ENCODE measurements at places on chromosomes 5 and 9.
A peak's percentile ranks its signal among the peaks of the same experiment; 100 is the strongest.

DNA sequence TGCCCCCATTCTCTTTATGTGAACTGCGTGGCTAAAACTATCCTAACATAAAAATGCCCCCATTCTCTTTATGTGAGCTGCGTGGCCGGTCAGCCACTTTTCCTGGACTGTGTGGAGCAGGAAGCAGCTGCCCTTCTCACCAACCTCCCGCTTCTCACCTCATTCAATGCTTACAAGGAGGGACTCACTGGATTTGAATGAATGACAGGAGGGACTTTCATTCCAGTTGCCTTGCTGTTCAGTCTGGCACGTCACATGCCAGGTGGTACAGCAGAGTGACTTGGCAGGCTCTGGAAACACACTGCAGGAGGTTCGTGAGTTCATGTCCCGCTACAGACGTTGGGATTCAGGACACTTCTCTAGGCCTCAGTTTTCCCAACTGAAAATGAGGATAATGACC is 60.2 kb upstream of the NFIL3 start:
- no peak for DNase-seq

GRCh38 chr5:9653811-9654210 is 23.7 kb upstream of the TAS2R1 start:
- DNase-seq = peak; percentile 64

GRCh38 chr5:153099328-153099727 is 391.1 kb upstream of the GRIA1 start:
- no peak for DNase-seq

DNA sequence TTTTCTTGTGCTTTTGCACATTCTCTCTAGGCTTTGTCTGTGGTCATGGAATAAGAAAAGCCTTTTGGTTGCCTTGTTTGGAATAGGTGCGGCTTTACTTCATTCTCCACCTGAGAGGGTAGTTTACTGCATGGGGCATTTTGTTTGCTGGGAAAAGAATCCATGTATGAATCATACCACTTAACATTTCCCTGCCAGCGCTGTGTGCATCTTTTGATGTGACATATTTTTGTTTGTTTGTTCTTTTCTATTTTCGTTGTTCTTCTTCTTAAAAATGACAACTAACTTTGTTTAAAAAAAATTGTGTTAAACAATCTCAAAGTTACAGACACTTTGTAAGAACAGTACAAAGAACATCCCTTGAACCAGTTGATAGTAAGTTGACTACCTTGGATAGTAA is 113.2 kb downstream of the GCNT1 start:
- no peak for DNase-seq

DNA sequence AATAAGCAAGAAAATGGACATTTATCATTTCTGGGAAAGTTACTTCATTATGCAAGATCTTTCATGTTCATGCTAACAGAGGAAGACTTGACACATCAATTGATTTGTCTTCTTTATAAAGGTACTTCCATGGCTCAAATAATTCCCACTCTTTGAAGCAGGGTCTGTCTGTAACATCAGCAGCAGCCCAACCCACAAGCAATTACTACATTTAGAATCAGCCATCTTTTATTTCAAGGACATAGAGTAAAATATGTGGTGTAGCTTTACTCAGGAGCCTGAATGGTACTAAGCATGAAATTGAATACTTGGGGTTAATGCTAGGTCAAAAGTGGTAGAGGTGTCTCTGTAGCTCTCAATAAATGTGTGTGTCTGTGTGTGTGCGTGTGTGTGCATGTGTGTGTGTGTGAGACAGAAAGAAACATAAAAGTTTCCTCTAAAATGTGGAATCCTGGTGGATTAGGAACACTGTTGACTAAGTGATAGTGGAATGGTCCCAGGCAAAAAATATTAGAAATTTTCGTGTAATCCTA is 581.1 kb downstream of the CAAP1 start:
- no peak for DNase-seq

DNA sequence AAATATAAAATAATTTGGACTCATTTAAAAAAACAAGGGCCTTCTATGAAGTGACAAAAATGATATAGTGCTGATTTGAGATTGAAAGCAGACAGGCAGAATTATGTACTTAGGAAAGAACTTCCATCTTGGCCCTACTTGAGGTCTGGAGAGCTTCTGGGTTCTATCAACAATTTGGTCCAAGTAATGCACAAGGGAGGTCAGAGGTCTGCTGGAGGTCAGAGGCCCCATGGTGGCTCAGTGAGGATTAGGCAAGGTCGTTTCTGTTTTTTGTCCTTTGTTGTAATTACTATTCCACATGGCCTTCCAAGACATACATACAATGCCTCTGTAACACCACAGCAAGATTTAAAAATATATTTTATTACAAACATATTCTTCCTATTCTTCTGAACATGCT is 37.2 kb downstream of the NUDT12 start:
- DNase-seq = no peak

DNA sequence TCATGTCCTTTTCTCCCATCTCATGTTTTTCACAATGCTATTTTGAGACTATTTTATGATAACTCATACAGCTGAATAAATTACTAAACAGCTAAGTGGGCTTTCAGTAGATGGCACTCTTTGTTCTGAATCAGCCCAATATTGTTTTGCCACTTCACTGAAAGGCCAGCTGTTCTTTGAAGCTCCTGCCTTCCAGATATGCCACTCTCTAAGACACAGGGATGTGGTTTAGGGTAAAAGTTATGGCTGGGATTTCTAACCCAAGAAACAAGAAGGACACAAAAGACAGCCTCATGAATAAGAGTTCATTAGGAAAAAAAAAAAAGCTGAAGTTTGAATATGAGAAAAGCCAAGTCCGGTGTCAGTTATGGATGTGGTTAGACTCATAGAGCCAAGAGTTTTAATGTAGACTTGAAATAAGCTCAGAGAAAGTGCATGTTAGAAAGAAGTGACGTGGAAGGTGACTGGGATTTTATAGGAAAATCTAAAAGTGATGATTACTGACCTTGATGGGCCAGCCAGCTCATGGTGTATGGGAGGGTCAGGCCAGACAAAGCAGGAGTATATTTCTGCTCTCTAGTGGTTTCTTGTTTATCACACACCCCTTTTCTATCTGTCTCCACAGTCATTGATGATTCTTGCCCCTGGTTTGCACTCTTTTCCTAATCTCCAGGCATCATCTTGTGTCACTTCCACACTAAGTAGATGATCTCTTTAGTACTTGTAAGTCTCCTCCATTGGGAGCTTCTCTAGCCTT is 488.5 kb downstream of the NR2F1-AS1 start:
- DNase-seq = no peak
